ENCODE measurements at places on chromosomes 1 and 21.

DNA sequence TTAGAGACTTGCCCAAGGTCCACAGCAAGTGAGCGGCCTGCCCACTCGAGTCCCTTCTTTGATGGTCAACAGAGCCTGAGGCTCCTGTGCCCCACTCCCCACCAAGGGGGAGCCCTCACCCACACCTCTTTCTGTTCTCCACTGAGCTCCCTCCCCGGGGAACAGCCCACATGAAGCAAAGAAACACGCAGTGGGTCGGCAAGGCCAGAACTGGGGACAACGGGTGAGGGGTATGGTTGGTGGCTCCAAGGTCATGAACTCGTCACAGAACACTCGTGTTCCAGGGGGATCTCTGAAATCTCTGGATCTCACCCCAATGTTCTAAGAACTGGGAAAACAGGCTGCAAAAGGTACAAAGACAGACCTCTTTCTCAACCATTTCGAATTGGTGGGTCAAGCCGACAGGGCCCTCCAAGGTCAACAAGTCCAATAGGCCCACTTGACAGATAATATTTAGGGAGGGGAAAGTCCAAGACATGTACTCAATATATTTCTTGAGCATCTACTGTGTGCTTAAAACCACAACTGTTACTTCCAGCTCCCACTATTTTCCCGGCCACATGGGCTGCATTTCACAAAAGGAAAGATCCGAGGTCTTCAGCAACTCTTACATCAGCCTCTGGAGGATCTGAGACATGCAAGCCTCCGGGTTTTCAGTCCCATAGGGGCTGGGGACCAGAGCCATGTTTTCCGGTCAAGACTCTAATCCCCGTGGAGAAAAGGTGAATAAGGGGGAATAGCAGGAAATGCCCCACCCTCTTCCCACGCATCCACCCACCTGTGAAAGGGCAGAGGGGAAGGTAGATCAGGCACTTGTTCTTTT, 1.1 kb upstream of the RAP1GAP start:
- no peak for DNase-seq

DNA sequence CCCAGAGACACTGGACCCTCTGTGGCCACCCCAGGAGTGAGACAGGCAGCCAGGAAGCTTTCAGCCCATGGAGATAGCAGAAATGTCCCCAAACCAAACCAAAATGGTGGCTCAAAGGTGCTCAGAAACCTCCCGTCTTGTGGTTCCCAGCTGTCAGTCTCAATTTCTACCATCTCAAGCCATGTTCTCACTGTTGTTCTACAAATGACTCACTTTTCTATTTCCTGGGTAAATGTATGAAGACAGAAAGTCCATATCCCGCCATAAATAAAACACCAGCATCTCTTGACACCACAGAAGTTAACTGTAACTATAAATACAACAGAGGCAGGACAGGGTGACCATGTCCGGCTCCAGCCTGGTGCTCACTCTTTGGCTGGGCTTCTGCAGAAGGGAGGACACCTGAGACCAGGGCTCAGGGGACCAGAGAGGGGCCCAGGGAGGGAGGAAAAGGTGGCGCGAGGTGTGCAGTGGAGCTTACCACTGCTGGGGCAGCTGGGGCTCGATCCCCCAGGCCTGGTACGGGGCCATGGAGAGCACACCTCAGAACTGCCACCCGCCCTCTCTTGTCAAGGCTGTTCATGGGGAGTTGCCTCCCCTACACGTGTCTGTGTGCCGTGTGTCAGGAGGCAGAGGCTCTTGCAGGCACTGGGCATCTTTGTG, 43.6 kb downstream of the EPHB2 start:
- DNase-seq: no peak

DNA sequence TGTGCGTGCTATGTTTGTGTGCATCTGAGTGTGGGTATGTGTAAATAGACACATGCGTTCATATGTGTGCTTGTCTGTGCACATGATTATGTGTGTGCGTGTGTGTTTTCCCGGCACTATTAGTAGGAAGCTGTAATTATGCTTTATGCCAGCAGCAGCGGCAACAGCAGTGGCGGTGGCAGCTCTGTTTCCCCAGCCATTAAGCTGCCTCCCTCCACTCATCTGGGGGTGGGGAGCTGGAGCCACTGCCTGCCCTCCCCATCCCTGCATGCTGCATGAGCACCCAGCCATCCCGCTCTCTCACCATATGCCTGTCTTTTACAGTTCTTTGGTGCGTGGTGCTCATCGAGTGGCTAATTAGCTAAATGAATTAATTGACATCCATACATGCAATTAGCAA, 30.5 kb upstream of the ACOT11 start:
- no peak for DNase-seq

DNA sequence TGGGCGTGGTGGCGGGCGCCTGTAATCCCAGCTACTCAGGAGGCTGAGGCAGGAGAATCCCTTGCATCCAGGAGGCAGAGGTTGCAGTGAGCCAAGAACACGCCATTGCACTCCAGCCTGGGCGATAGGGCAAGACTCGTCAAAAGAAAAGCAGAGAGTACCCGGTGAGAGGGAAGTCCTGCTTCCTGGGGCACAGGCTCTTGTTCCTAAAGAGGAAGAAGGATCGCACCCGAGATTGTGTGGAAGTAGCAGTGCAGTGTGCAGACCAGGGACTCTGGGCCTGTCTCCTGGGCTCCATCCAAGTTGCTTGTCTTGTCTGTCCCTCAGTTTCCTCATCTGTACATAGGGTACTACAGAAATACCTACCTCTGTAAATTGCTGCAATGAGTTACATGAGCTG, 29.6 kb downstream of the NBPF3 start:
- no peak for DNase-seq

DNA sequence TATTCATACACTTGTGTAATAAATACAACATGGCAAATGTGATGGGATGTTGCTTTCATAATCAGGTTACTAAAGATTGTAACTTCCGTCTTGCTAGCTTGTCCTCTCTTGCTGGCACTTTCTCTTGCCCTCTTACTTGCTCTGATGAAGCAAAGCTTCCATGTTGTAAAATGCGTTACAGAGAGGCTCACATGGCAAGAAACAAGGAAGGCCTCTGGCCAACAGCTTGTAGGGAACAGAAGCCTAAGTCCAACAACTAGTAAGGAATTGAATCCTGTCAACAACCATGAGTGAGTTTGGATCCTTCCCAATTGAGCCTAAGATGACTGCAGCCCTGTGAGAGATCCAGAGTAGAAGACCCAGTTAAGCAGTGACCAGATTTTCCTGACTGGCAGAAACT, 15.4 kb downstream of the TMED5 start:
- no peak for DNase-seq

DNA sequence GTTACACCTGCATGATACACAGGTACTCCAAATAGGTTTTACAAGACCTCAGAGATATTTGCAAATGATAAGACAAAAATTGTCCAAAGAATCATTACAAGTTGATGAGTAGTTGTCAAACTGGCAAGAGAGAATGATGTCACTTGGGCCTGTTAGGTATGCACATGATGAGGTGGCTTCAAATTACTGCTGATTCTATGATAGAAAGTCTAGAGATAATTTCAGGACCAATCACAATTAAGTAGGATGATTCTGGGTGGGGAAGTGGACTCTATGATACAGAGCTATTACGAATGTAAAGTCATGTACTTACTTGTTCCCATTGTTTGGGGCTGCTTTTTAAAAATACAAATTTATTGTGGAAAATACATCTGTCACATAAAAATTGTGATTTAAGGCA, 5.2 kb upstream of the SPRR1B start:
- no peak for DNase-seq

DNA sequence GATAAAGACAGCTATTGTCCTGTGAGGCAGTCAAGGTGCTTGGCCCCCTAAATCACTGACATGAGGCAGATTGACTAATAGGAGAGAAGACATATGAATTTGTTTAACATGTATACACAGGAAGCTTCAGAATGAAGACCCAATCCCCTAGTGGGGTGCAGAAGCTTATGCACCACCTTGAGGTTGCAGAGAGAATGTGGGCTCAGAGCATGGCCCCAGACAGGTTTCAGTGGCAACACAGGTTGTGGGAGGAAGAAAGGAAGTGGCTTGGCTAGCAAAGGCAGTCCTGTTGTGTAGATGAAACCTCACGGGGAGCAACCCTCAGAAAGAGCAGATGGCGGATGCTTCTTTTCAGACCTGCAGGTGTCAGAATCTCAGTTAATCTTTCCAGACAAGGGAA, 37.0 kb upstream of the PARP1 start:
- DNase-seq: no peak

- DNase-seq: no peak
Measured at GRCh38 chr1:81547912-81548303, 252.8 kb upstream of the ADGRL2 start.

- DNase-seq: no peak
Measured at GRCh38 chr1:159084867-159085266, 8.3 kb upstream of the AIM2 start.

DNA sequence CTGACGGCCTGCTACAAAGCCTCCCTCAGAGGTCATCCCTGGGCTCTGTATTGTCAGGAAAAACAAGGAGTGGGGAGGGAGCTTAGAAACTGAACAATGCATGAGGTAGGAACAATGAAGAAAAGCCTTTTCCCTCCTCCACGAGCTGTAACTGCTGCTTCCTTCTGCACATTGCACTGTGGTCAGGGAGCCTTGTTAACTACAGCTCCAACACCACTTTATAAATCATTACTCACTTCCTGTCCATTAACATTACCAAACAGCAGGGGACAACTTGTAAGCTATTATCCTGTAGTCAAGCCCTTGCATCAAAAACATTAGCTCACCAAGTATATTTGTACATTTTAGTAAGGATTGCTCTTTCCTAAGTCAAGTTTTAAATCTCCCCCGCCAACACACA, 336.0 kb upstream of the NR5A2 start:
- DNase-seq: no peak

- no peak for DNase-seq
Measured at GRCh38 chr21:16535102-16535422, 805.3 kb downstream of the USP25 start.

GRCh38 chr1:9612871-9613624, 24.3 kb downstream of the TMEM201 start:
- DNase-seq: no peak
